ENCODE measurements at places on chromosomes 12 and 14.

DNA sequence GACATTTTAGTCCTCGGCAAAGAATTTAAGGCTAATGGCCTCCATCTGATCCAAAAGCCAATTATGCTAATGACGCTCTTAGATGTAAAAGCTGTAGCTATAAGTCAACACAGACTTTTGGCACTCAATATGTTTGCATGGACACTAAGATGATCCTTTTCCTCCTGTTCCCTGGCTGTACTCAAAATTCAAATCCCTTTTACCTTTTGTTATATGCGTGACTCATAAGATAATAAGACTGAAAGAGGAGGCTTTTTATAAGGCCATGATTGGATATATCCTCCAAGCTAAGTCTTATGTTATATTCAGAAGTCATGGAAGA lies 89.8 kb downstream of the PDZRN4 start:
- DNase-seq = no peak

GRCh38 chr14:68606176-68606575 lies 186.7 kb downstream of the ZFP36L1 start:
- no peak for DNase-seq

GRCh38 chr12:52260361-52261207 lies 13.9 kb upstream of the KRT86 start:
- no peak for DNase-seq

- no peak for DNase-seq
Observed at GRCh38 chr12:76866726-76867125, 12.1 kb downstream of the CSRP2 start.

GRCh38 chr12:126926023-126926594 lies 1340.9 kb upstream of the TMEM132C start:
- DNase-seq = no peak

DNA sequence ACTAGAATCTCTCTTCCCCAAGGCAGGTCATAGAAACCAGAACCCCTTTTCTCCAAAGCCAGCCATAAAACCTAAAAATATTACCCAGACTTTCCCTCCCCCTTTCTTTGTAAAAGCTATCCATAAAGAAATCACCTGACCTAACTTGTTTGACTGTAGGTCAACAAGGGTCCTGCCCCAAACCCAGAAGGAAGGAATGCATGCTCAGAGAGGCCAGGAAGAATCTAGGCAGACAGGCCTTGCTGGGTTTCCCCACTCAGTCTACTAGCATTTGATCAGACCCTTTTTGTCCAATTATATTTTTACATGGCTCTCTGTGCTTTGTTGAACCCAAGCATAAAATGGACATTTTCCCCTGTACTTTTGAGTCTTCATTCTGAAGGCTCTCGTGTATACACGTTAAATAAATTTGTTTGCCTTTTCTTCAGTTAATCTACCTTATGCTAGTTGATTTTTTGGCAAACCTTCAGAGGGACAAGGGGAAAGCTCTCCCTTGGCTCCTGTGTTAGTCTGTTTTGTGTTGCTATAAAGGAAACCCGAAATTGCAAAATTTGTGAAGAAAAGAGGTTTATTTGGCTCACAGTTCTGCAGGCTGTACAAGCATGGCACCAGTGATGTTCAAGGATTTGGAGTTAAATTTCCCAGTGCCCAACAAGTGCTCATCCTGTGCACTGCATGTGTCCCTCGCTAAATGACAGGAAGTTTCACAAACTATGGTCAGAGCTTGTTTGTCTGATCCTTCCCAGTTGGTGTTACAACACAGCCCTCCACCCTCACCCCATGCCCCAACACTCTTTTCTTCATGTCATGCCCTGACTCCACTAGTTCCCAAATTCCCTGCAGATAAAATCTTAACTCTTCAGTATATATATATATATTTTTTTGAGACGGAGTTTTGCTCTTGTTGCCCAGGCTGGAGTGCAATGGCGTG lies 14.2 kb upstream of the RASSF3 start:
- no peak for DNase-seq

DNA sequence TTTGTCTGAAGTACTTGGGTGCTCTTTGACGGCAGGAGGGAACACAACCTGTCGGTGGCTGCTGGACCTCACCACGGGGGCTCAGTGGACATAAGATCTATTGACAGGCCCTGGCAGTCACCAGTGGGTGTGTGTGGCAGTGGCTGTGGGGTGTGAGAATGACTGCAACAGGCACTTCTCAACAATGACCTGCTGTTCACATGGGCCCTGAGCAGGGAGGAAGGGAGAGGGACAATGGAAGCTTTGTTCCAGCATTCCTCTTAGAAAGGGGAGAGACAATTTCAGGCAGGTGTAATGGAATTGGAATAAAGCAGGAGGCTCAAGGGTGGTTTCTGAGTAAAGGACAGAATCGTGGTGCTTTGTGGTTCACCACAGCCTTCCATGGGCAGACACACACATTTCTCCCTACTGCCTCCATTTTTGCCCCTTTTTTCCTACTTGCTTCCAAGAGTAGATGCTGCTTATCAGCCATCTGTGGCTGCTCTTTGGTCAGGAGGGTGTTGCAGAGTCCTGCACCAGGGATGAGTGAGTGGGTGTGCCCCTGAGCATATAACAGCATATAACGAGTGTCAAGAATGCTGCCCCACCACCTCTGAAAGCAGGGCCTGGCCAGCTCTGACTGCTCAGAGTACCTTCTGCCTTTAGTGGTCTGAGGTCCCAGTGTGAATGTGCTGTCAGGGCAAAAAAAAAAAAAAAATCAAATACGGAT lies 267.7 kb downstream of the RASSF9 start:
- DNase-seq = no peak

DNA sequence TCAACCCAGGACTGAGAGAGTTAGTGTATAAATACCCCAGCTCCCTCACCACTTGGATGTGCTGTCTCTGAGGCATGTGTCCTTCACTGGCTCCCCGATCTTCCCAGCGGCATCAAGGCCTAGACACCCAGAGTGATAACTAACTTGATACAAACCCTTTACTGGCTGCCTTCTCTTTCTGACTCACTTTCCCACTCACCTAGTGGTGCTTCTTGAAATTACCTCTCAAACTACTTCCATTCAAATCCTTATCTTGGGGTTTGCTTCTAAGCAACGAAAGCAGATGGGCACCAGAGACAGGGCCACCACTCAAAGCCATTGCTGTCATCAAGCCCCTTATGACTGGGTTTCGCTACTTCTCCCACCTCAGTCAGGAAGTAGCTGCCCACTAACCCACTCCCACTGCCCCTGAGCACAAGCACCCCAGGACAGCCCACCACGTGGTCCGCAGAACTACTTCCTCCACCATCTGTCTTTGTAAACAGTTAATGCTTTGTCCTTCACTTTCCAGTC lies 17.2 kb downstream of the ZFP36L1 start:
- no peak for DNase-seq

DNA sequence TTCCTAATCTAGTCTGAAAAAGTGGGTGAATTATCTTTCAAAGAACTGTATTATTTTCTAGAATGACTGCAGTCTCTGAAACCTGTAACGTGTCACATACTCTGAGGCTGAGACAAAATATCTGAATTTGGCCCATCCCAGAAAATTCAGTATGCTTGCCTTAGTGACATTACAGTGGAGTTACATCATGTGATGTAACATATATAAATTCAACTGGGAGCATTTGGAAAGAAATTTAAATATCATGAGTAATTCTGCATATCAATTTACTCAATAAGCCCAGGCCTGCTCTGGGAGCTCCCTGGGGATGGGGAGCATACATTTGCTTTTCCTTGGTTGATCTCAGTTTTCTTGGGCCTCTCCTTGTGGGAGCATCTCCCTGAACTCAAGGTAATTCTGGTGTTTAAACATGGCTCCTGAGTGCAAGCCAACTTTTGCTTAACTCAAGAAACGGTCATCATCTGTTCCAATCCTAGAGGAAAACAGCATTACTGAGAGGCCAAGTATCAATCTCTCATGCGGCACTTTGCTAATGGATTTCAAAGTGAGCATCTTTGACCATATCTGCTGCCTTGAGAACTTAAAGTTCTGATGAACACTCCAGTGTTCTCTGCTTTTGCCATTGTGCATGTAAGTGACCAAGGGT lies 54.4 kb downstream of the AKAP6 start:
- no peak for DNase-seq

DNA sequence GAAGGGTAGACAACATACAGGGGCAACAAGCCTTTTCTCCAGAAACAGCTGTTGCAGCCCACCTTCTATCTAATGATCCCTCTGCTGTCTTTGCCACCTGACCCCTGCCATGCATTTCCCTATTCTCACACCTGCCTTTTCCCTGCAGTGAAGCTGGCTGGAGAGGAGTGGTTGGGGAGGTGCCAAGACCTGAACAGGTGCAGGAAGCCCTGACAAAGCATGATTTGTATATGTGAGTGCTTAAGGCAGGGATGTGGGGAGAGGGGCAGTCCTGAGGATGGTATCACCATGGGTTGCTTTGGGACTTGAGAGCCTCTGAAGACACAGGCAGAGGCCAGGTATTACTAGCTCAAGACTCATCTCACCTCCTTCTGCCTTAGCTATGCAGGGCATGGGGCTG lies 2.9 kb upstream of the PFDN5 start:
- DNase-seq = no peak

DNA sequence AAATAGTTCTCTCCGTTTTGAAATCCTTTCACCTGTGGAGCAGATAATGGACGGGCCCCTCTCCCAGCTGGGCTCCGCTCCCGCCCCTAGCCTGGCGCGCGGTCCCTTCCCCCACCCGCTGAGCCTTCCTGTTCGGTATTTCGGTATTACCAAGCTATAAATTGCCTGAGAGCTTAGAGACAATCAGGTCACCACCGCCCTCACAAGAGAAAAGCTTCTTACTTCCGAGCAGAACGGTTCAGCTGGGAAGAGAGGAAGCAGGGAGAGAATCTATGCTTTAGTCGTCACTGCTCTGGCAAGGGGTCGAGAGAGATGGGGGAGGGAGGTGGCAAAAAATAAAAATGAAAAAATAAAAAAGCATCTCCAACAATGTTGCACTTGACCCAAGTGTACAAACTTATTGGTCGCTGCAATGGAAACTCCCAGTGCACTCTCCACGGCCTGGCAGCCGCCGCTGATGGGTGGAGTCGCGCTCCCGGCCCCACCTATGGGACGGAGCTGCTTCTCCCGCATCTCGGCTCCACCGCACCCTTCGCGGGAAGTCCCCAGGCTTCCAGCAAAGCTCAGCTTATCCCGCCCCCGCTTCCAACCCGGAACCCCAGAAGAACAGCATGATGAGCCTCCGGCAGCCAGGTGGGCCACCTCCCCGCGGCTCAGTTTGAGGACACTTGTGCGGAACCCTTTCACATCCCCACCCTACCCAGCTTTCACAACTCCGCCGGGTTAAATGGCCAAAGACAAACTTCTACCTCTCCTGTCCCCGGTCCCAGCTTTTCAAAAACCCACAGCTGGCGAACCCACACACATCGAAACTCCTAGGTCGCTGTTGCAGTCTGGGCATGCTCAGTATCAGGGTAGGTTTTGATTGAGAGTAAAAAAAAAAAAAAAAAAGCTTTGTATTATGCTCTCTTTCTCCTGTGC lies 832 bp upstream of the SYT1 start:
- DNase-seq = no peak

- no peak for DNase-seq
Observed at GRCh38 chr14:55605793-55606192, 25.8 kb downstream of the KTN1 start.

GRCh38 chr14:69350892-69351291 lies 47.2 kb downstream of the ERH start:
- no peak for DNase-seq

GRCh38 chr12:10737249-10737648 lies 14.1 kb upstream of the YBX3 start:
- no peak for DNase-seq

DNA sequence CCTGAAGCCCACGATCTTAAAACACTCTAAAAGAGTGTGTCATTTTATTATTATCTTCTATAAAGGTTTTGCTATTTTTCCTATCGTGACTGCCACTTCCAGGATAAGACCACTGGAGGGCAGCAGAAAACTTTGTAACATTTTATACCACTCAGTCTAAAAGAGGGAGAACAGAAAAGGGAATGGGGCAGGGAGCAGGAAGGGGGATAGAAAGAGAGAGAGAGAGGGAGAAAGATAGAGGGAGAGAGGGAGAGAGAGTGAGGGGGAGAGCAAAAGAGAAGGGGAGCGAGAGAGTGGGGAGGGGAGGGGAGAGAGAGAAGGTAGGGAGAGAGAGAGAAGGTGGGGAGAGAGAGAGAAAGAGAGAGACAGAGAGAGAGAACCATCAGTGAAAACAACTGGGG lies 2.0 kb upstream of the ART4 start:
- DNase-seq = no peak

DNA sequence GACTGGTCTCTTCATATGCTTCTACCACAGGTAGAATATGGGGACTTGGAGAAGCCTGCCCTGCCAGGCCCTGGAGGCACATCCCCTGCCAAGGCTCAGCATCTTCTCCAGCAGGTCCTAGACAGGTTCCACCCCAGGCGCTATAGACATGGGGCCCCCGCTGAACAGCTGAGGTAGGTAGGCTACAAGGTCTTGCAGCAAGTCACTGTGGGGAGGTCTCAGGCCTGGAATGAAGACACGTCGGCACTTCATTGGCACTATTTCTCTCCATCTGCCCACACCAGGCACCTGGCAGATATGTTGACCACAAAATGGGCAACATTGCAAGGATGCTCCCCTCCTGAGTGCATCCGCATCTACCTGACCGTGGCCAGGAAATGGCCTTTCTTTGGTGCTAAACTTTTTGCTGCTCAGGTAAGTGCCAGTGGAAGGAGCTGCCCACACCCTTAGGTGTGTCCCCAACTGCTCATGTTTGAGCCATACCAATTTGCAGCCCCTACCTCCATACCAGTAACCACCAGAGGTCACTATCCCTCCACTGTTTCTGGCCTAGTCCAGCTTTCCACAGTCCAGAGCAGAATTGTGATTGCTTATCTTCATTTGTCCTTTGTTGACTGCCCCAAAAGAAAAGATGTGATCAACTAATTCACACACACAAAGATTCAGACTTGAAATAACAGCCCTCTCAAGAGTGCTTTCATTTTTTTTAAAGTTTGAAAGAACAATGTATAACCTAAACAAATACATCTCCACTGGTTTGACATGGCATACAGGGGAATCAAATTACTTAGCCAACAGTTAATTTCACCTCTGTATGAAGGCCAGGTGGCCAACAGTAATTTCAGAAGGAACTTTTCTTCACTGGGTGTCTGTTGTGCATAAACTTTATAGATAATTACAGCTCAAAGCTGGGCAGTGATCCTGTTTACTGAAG lies 16.1 kb downstream of the PIGH start:
- DNase-seq = no peak

DNA sequence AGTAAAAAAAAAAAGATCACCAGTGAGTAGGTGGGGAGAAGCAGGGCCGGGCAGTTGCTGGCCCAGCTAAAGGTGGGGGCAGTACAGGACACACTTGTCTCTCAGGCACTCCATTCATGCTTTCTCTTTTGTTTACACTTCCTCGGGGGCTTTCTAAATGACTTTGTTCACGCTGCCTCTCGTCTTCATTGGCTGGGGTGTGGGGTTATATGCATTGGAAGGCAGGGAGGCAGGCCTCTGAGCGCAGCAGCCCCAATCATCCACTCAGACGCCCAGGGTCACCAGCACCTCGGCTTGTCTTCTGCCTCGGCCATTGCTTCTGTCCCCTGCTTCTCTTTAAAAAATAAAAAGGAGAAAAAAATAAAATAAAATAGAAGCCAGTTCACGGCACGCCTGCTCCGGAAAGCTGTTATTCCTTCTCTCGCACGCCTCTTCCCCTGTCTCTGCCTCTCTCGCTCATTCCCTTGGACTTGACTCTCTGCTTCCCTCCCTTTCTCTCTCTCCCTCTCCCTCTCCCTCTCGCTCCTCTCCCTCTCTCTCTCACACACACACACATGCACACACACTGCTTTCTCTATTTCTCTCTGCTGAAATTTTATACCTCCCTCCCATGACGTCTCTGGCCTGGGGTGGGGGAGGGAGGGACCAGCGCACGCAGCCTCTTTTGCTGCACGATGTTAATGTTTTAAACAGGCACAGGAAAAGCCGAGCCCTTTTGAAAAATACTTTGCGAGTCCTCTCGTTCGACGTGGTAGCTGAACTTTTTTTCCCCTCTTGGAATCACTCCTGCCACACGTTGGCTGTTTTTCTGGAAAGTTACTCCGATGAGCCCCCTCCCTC lies at the start of gene TGFB3:
TGFB3 (minus strand) TSS at position 570 of the 840 bp plus-strand sequence. CDS start 1,102 bp downstream, outside the sequence.
- DNase-seq = peak; percentile 42

Measured in activated effector memory CD4-positive, alpha-beta T cell treated with Interleukin-2 at 50 U/mL for 16 hours (primary cell).